ENCODE measurements at places on chromosomes 2 and 18.

DNA sequence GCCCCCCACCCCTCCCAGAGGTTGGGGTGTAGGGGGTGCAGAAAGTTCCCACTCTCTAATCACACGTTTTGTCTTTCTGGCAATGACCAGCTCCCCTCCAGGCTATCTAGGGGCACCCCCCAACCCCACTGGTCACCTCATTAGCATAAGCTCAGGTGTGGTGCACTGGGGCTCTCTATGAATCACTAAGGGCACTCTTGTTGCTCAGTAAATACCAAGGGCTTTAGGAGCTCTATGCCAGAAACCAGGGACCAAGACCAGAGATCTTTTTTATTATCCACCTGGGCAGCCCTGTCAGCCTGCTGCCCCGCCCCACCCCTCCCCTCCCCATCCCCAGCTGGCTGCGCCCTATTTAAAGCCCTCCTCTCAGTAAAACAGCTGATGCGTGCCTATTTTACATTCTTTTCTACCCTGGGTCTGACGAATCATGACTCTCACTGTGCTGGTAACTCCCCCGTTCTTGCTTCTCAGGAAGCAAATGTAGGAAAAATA is 24.3 kb downstream of the NCK2 start:
- peak; percentile 80 for DNase-seq

DNA sequence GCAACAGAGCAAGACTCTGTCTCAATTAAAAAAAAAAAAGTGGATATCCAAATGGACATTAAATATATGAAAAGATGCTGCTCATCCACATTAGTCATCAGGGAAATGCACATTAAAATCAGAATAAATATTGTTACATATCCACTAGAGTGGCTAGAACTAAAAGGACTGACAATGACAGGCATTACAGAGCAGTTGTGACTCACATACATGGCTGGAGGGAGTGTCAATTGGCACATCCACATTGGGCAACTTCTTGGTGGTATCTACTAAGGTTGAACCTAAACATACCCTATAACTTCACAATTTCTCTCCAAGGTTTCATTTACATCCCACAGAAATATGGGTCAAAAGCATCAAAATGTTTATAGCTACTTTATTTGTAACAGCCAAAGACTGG is 14.0 kb upstream of the DNER start:
- no peak for DNase-seq

- DNase-seq = no peak
Measured at GRCh38 chr18:76397631-76398030, 97.4 kb downstream of the ZNF516 start.

DNA sequence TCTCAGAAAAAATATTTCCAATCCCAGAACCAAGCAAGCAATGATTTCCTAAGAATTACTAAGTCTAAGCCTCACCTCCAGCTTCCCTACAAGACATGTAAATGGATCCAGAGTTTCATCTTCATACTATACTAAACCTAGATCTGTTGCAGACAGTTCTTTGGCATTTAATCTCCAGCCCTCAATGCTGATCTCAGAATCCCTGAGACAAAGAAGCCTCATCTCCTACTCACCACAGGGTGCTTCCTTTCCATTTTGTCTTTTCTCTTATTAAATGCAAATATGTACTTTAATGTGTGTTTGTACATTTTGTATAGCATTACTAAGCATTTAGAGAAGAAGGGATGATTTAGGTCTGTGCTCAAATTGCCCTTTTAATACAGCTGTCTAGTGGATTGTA is 954.9 kb downstream of the TDRD15 start:
- DNase-seq = no peak

DNA sequence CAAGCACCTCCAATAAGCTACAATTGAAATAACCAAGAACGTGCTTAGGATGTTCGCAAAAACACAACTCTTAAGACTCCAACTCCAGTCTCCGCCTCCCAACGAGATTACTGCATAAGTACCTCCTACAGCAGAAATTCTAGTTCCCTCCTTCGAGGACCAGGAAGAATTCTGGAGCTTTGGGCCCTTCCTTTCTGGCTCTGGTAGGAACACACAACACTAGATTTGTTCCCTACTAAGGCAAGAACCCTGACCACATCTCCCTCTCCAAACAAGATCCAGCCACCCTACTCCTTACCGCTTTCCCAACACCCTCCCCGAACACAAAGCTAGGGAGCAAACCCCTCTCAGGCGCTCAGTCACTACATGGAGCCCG is 721 bp downstream of the ADAM17 start:
- DNase-seq = peak; percentile 48

DNA sequence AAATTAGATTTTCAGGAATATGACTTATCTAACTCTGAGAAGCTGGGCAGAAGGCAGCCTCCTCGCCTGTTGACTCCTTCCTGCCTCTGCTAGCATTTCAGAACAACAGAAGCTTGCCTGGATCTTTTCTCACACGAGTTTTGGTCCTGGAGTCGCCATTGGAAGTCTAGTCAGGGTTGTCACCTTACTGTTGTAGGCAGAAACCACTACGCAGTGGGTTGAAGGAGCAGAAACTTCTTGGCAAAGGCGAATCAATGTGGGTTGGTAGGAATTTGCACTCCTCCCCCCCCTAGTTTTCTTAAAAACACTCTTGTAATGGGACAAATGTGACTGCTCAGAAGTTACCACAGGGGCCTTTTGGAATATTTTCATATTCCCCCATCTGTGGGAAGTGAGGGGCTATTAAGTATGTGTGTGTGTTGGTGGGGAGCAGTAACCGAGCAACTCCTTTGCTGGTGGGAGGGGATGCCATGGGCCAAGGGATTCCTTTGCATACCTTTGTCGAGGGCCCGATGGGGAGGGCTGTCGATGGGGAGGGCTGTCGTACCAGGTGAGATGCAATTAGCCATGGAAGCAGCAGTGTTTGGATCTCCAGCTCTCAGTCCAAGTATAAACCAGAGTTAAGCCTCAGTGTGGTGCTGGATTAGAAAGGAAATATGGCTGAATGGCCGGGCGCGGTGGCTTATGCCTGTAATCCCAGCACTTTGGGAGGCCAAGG is 117.4 kb downstream of the FMNL2 start:
- DNase-seq = no peak

GRCh38 chr18:31162825-31163435 is at the start of gene DSC1:
Gene DSC1 (minus strand): TSS chr18:31162856. CDS start chr18:31162594, 262 bp downstream.
- no peak for DNase-seq

- DNase-seq = no peak
Measured at GRCh38 chr18:51069885-51070284, 39.9 kb downstream of the SMAD4 start.

- DNase-seq = no peak
Measured at GRCh38 chr2:128195435-128195984, 104.5 kb downstream of the UGGT1 start.

GRCh38 chr2:207498427-207498826 is 31.3 kb upstream of the CREB1 start:
- no peak for DNase-seq

- DNase-seq = no peak
Measured at GRCh38 chr2:13758412-13758811, 874.1 kb upstream of the LRATD1 start.

GRCh38 chr2:7007846-7008741 is 90.9 kb downstream of the RNF144A start:
- DNase-seq = peak; percentile 56

DNA sequence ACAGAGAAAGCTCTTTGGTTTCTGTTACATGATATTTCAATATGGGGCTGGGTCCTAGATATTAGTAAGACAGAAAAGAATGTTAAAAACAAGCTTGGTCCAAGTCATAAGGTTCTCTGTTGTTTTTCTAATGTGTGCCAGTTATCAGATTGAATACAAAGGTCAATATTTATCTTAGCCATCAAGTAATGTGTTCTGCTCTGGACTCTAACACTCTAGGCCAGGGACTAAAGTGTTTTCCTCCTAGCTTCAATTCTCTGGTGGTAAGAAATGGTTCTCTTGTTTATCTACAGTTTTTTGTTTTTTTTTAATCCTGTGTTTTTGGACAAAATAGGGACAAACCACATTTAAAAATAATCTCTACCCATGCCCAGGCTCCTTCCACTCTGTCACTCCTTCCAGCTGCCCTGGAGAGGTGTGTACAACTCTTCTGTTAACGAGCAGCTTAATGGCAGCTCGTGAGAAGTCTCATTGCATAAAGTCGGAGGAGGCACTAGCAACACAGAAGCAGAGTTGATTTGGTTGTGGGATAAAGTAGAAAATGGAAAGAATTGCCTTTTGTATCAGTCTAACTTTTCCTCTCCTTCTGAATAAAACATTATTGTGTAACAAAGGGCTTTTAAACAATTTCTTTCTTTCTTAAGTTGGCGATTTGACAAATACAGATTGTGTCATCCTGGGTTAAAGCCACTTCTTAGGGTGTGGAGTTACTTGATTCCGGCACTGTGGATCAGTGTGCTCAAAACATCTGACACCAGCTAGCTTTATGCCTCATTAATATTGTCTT is 8.0 kb upstream of the SESTD1 start:
- no peak for DNase-seq

GRCh38 chr2:10083692-10084211 is 3.5 kb upstream of the CYS1 start:
- no peak for DNase-seq

- no peak for DNase-seq
Measured at GRCh38 chr2:215411941-215412743, 23.7 kb downstream of the FN1 start.

DNA sequence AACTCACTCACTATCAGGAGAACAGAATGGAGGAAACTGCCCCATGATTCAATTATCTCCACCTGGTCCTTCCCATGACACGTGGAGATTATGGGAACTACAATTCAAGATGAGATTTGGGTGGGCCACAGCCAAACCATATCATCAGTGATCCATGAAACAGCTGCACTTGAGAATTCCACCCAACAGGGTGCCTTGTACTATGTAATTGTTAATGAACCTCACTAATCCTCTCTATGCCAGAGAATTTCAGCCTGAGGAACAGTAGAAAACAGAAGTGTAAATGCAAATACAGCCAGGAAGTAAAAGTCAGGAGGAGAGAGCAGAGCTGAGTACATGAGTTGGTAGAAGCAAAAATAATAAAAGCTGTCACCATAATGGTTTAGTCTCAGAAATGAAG is 261.4 kb downstream of the EPHA4 start:
- DNase-seq = no peak

DNA sequence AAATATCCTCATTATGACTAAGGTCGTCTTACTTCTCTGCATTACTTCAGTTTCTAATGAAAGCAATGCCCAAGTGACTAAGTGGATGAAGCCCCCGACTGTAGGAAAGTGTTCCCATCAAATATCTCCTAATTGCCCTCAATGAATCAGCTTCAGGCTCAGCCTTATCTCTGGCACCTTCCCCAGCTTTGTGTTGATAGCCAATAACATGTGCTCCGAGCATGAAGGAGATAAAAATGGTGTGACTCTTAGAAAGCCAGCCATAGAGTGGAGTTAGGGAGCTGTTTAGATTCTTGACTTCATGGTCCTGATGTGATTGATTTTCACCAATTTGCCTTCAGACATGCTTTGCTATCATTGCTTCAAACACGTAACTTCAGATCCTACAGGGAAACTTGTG is 339.2 kb upstream of the NRP2 start:
- DNase-seq = no peak

- DNase-seq = peak; percentile 63
Measured at GRCh38 chr2:28053597-28053996, 163.1 kb downstream of the BABAM2 start.

DNA sequence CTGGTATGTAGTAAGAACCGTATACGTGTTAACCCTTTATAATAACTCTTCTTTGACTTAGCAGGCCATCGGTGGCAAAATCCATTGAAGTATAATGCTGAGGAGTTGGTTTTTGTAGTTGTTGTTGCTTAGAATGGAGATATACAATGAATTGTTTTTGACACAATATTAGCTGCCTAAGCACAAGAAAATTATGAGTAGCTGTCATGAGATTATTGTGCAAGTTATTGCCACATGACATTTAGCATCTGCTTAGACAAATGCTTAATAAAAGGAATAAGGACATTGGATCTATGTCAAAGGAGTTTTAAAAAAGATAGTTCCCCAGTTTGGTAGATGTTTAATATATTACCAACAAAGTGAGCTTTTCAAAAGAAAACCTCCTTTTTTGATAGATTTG is 59.9 kb downstream of the ABCB11 start:
- no peak for DNase-seq

DNA sequence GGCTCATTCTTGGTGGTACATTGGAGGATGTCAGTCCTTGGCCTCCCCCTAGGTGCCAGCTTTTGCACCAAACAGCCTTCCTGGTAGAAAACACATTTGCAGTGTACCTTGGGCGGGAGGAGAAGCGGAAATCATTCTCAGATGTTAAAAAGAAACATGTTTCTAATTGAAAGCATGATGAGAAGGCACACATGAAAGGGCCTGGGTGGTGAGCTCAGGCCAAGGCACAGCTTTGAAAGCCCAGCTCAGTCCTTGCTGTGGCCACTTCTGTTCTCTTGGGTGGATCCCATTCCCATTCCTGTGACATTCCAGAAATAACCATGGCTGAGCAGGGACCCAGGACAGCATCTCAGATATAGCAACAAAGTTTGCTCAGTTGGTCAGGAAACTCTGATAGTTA is 71.5 kb downstream of the LTBP1 start:
- DNase-seq = no peak

- no peak for DNase-seq
Measured at GRCh38 chr18:13070460-13070859, 79.3 kb downstream of the CEP192 start.

DNA sequence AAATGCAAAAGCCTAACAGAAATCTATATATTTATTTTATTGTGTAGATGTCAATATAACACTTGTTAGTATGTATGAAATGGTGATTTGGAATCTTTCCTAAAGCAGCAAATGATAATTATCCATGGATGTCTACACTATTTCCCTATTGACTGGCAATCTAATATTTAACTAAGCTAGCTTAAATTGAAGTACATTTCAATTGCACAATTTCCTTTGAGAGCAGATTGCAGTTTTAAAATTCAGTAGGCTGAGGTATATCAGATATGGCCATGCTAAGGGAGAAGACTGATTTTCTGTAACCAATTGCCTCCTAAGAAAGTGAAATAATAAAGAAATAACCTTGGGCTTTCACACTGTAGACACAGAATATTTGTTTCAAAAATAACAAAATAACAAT is 90.1 kb upstream of the KCNJ3 start:
- DNase-seq = no peak

- DNase-seq = no peak
Measured at GRCh38 chr18:13973061-13973575, 57.8 kb upstream of the MC2R start.

DNA sequence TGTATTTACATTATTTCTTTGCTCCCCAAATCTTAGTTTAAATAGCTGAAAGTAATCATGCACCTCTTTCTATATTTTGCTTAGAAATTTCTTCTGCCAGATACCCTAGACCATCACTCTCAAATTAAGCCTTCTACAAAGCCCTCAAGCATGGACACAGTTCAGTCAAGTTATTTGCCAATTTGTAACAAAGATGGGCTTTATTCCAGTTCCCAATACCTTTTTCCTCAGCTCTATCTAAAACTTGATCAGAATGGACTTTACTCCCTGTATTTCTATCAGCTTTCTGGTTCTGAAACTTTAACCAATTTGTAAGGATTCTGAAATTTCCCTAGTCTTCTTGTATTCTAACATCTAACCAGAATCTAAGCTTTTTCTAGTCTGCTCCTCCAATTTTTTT is 56.6 kb downstream of the SYT4 start:
- DNase-seq = no peak

DNA sequence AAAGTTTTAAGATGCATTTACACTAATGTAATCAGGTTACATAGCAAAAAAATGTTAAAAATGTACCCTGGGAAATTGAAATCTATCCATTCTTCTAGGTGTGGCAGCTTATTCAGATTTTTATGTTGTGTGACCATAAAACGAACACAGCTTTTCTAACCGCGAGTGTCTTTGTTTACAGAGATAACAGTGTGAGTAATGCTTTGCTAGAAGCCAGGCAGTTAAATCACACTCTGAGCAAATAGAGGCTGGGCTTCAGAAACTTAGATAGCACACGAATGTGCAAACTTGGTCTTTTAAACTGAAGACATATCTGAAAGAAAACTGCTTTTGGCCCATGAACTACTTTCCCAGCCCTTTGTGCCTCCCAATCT is 116.1 kb downstream of the SPTBN1 start:
- no peak for DNase-seq
